CD4-positive, alpha-beta T cell (primary cell): ENCODE measurements at places on chromosomes 1 and 21.

GRCh38 chr1:193060938-193061337, 1.5 kb downstream of the RO60 start:
- DNase-seq: peak; percentile 14

DNA sequence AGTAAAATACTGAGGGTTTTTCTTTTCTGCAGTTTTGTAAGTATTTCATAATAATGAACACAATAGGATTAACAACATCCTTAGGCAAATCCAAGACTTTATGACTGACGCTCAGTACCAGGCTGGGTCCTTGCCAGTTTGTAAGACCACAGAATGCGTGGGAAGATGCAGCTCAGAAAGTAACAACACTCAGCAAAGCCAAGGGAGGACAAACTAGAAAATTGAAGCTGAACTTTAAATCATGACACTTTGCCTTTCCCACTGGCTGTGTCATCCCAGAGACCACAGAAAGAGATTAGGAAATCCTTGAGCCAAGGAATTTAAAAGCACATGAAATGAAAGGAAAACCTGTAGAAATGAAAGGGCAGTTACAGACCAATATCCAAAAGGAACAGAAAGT, 426.3 kb upstream of the CHRM3 start:
- DNase-seq: no peak

DNA sequence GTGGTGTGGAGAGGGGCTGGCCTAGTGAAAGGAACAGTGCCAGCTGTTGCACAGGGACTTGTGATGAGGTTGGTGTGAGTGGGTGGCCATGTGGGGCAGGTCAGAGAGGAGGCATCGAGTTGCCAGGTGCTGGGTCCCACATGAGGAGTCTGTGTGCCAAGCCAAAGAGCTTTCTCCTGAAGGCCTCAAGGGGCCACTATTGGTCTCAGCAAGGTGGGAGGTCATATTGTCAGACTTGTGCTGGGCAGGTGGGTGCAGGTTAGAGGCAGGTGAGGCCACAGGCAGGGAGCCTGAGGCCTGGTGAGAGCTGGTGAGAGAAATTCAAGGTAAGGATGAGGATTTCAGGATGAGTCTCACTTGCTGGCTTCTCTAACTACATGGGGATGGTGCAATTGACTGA, 256.8 kb downstream of the DISC1 start:
- no peak for DNase-seq

- DNase-seq: no peak
These were observed 56.4 kb downstream of the KIRREL1 start for GRCh38 chr1:158049853-158050252.

GRCh38 chr21:46229133-46229922, 754 bp upstream of the LSS start:
- no peak for DNase-seq

DNA sequence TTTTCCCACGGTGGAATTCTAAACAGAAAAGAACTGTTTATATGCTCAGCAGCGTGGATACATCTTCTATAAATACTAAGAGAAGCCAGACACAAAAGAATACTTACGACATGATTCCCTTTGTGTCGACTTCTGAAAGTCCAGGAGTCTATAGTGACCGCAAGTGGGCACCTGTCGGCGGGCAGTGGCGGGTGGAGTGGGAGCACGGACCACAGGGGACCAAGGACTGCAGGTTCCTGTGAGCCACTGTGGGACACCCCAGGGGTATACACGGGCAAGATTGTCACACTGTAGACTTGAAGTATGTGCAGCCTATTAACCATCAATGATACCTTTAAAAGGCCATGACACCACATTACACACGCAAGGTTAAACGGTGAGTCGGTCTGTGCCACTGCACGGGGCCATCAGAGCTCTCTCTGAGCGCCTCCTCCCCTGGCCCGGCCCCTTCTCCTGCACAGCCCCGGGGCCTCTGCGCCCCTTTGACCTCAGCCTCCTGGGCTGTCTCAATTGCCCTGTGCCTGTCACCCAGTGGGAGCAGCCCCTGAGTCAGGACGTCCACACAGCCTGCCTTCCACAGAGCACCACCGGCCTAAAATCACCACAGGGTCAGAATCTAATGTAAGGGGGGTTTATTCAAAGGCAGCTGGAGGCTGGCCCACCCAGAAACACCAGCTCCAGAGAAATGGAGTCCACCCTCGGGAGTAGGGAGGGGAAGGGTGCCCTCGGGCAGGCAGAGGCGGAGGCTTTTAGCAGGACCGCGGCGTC, 90.0 kb upstream of the COL6A1 start:
- no peak for DNase-seq

GRCh38 chr21:29018540-29018939, 609 bp downstream of the RWDD2B start:
- DNase-seq: no peak

GRCh38 chr1:81666586-81666985, 134.1 kb upstream of the ADGRL2 start:
- no peak for DNase-seq

DNA sequence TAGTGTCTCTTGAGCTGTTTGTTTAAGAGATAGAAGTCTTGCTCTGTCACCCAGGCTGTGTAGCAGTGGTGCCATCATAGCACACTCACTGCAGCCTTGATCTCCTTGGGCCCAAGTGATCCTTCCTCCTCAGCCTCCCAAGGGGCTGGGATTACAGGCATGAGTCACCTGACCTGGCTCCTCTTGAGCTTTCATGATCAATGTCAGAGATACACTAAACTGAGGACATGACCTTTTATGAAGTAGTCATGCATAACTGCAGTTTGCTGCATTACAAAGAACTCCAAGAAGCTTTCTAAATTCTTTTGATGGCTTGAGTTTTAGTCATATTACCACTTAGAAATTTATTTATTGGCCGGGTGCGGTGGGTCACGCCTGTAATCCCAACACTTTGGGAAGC, 77.7 kb downstream of the CC2D1B start:
- no peak for DNase-seq

DNA sequence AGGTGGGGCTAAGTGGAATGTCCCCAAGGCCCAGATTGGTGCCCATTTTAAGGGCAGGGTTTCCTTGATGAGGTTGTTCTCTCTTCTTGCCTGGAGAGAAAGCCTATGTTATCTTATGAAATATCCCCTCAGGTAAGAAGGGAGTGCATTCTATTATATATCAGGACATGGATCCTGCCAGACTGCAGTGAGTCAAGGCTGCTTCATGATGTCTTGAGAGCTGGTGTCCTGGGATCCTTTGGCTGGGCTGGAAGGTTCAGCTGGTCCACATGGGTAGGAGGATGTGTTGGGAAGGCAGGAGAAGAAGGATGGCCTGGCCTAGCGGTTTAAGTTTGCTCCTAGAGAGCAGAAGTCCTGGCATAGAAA, 207.6 kb downstream of the ROR1 start:
- no peak for DNase-seq

DNA sequence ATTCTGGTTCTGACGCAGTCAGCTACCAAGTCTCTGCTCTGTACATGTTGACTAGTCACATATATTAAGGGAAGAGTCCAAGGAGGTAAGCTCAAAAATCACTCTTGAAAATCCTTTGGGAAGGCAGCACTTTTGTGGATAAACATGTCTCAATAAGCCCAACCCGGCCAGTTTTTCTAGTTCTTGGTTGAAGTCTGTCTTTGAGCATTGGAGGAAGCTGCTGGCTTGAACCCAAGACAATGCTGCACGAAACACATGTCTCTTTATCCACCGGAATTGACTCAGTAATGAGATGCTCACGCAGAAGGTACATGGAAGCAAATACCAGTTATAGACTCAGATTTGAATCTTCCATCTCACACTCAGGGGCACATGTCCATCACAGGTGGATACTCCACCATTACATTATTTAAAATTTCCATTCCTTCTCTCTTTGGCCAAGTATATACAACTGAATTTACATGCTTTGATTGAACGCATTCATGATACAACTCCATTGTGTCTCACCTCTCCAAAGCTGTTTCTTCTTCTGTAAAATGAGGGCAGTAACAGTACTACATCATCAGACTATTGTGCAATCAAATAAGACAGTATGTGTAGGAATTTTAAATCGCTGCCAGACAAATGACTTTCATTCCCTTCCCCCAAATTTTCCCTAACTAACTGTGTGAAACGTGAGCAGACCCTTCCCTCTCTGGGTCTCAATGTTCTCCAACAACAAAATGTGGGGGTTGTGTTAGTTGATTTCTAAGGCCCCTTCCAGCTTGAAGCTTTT, 9.6 kb upstream of the GUCA2A start:
- no peak for DNase-seq

- no peak for DNase-seq
These were observed 47.5 kb upstream of the PLA2G2C start for GRCh38 chr1:20233866-20234265.

- peak; percentile 11 for DNase-seq
These were observed 71.6 kb downstream of the CDC14A start for GRCh38 chr1:100423832-100424337.

- DNase-seq: no peak
These were observed 17.4 kb upstream of the GRHL3 start for GRCh38 chr1:24301785-24302175.

DNA sequence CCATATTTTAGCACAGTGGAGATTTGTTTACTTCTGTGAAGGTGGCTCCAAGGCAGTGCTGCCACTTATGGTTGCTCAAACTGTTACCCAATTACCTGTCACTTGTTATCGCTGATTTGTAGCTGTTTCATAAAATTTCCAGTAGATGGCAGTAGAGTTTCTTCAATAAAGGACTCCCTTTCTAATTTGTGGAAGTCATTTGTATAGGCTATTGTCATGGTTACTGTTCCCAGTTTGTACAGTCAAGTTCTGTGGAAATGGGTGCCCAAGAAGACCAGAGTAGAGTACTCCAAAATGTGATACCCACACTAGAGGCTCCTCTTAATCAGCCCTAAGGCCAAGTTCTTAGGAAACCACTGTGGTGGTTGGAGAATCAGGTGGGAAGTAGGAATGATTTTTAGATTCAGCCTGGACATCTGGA, 186.1 kb downstream of the CLEC20A start:
- no peak for DNase-seq

DNA sequence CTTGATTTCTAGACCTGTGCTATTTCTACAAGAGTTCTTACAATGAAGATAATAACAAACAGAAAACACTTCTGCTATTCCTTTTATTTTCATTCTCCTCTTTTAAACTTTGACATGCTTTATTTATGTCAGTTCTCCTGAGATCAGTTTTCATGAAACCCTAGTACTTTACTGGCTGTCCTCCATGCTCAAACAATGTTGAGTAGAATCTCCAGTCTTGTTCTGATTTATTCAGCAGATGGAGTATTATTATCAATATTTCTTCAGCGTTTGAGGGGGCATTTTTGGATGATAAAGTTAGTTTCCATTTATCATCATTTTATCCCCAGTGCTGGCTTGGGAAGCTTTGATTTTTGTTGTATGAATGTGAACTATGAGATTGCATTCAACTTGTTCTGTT, 85.9 kb upstream of the WARS2 start:
- DNase-seq: no peak

- DNase-seq: no peak
These were observed 15.3 kb upstream of the PYHIN1 start for GRCh38 chr1:158916085-158916484.

GRCh38 chr1:78691995-78692747, 42.5 kb downstream of the IFI44 start:
- DNase-seq: no peak

- DNase-seq: no peak
These were observed 534.6 kb downstream of the LMO4 start for GRCh38 chr1:87863317-87863716.

- DNase-seq: no peak
These were observed 30.2 kb downstream of the EVA1C start for GRCh38 chr21:32442566-32443318.

DNA sequence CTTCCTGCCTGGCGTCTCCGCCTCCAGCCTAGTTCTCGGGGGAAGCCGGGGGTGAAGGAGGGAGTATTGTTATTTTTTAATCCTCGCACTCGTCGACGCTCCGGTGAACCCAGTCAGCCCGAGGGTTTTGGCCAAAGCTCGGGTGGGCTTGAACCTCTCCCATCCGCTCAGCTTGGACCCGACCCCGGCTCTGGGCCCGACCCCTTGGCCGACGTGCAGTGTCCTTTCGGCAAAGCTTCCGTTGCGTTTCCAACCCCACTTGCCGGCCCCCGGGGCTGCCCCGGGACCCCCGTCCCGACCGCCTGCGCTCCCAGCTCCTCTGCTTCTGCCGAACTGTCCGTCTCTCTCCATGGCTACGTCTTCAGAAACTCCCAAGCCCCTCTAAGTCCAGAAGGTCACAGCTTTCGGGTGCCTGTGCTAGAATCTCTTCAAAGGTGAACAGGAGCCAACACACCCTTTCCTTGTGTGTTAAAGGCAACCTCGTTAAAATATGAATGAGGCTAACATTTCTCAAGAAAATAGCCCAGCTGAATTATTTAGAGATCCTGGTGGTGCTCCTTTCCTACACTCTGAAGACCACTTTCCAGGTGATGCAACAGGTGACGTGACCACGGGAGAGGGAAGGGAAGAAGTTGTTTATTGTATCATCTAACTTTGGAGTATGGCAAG, 647 bp downstream of the DESI2 start:
- DNase-seq: no peak

GRCh38 chr1:186605762-186606350, 74.4 kb downstream of the PTGS2 start:
- no peak for DNase-seq

GRCh38 chr1:29355375-29355774, 119.1 kb downstream of the PTPRU start:
- no peak for DNase-seq

GRCh38 chr1:7012461-7012924, 227.2 kb downstream of the CAMTA1 start:
- DNase-seq: no peak

DNA sequence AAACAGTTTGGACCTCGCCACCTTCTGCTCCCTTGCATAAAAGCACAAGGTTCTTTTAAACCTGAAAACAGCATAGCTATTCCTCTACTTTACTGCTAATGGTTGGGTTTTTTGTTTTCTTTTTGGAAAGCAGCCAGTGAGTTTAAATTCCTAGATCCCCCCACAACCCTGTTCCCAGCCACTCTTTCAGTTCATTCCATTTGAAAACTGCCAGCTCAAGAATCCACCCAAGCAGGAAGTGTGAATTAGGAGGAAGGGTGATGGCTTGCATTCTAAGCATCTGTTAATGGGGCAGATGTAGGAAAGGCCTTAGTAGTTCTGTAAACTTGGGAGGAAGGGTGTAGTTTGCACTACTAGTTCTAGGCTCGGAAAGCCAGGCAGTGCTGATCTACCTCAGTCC, 172.9 kb upstream of the HOOK1 start:
- no peak for DNase-seq

GRCh38 chr1:186753241-186753640, 73.0 kb upstream of the PTGS2 start:
- no peak for DNase-seq

GRCh38 chr21:37384416-37384815, 17.8 kb downstream of the DYRK1A start:
- DNase-seq: no peak

GRCh38 chr1:30304080-30304479, 419.3 kb downstream of the MATN1 start:
- DNase-seq: no peak

- no peak for DNase-seq
These were observed 92.9 kb downstream of the PIGK start for GRCh38 chr1:77126307-77126706.
